ENCODE measurements at places on chromosomes 3 and 15. TPM values are rescaled to one million over a fixed set of nuclear protein-coding genes. Genes with fewer than 3 reads are reported as not detected.

DNA sequence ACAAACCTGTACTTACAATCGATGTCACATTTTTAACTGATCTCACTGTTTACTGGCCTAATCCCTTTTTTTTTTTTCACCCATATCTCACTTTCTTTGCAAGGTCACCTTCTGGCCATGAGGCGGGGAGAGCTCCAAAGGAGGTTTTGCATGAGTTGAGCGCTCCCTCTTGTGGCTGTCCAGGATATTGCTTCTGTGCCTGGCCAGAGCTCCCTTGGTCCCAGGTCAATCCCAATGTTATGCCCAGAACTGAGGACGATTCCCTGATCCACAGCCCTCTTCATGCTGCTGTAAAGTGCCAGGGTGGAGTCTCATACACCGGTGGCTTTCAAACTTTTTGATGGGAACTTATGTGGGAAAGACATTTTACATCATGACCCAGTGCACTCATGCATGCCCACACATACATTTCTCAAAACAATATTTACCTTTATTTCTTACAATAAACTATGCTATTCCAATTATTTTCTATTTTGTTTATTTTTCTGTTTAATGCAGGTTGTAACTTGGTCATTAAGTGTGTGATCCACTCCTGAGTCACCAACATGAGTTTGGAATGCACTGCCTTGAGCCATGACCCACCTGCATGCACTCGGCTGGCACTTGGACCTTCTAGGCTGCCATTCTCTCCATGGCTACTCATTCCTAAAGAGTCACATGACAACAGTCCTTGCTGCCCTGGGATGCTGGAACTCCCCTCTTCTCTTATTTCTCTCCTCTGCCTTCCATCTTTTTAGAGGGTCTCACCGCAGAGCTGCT is 9.6 kb upstream of the SST start:
- peak; percentile 94 for DNase-seq

The P2RY14 gene
- not detected for total RNA-seq

The RCCD1 gene
- total RNA-seq: 17.1 TPM

GRCh38 chr3:78091478-78092119 is 1051.7 kb downstream of the ROBO2 start:
- DNase-seq: no peak

DNA sequence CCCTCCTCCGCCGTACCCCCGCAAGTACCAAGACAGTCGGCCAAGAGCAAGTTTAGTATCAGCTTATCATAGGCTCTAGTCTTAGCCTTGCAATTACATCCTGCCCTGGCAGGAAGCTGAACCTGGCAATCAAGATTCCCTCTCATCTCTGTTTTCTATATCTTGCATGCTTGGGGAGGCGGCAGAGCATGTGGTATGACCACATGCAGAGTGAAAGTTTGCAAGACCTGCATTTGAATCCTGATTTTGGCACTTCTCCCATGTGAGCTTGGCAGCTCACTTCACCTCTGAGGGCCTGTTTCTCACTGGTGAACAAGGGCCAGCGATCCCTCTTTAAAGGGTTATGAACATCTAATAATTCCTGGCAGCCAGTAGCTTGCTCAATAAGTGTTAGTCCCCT is 106.1 kb upstream of the FRMD4B start:
- no peak for DNase-seq

The PPM1L gene
- 26.4 TPM for total RNA-seq

All from GM23338 (cell line).